ENCODE measurements at places on chromosomes 16 and 17. TPM values are rescaled to one million over a fixed set of nuclear protein-coding genes. Genes with fewer than 3 reads are reported as not detected.

- ATAC-seq, result peak; percentile 72
These were observed 50.0 kb downstream of the TENT4B start for GRCh38 chr16:50202926-50203624.

DNA sequence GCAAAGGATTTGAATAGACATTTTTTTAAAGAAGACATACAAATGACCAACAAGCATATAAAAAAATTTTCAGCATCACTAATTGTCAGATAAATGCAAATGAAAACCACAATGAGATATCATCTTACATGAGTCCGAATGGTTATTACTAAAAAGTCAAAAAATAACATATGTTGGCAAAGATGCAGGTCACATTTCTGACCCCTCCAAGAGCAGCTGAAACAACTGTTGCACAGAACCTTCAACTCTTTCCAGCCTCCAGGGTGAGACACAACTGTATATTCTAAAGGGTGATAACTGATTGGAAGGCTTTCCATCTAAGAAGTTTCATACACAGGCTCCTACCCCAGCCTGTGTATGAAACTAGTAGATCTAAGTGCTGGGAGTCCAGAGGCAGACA lies 51.9 kb downstream of the SLFN5 start:
- no peak for ATAC-seq

DNA sequence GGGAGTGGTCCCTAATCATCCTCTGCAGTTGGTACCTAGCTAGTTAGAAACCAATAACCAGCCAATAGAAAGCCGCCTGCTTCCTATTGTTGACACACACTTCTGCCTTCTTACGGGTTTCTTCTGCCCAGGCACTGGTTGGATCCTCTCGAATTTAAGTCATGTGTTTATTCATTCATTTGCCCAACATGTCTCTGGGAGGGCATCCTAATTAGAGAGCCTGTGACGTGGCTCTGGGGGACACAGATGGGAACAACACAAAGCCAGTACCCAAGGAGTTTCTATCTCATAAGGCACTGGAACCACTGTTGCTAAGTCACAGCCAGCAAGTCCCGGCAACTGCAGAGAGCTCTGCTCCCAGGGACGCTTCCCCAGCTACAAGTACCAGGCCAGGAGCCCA lies 300.7 kb upstream of the TNRC6C start:
- no peak for ATAC-seq

GRCh38 chr17:66271512-66271911 lies 30.9 kb upstream of the PRKCA start:
- no peak for ATAC-seq

Gene PLCD3
- total RNA-seq, result 40.1 TPM

Gene CLDN7
- total RNA-seq, result 1.1 TPM

Measured in motor neuron (in vitro differentiated cells).